ENCODE measurements at places on chromosomes 11 and 22.
A peak's percentile ranks its signal among the peaks of the same experiment; 100 is the strongest.

GRCh38 chr22:40178417-40179409, 988 bp downstream of the TNRC6B start:
- DNase-seq, result peak; percentile 34

- no peak for DNase-seq
These were observed 19.0 kb downstream of the SMCO4 start for GRCh38 chr11:93524173-93524536.

DNA sequence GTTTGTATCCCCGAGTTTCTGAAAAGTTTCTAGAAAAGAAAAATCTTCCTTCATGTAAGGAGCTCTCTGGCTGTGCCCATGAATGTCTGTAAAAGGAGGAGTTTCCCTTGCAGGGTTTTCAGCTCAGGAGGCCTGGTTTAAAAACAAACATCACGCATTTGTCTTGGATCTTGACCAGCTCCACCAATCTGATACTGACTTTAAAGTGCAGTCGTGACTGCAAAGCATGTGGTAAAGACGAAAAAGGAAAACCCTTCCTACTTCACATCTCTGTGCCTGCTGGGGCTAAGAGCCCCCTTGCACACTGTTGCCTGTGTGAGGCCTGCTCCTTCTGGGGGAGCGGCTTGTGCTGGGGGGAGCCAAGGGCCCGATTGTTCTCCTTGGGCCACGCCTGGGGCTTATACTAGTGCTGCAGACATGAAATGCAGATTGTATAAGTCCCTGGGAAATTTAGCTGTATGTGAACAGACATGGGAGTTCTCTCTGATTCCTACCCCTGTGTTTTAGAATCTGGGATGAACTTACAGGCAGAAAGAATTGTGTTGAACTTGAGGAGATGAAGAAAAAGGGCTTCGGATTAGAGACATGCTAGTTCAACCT, 62.1 kb downstream of the ADAMTS15 start:
- DNase-seq, result no peak

DNA sequence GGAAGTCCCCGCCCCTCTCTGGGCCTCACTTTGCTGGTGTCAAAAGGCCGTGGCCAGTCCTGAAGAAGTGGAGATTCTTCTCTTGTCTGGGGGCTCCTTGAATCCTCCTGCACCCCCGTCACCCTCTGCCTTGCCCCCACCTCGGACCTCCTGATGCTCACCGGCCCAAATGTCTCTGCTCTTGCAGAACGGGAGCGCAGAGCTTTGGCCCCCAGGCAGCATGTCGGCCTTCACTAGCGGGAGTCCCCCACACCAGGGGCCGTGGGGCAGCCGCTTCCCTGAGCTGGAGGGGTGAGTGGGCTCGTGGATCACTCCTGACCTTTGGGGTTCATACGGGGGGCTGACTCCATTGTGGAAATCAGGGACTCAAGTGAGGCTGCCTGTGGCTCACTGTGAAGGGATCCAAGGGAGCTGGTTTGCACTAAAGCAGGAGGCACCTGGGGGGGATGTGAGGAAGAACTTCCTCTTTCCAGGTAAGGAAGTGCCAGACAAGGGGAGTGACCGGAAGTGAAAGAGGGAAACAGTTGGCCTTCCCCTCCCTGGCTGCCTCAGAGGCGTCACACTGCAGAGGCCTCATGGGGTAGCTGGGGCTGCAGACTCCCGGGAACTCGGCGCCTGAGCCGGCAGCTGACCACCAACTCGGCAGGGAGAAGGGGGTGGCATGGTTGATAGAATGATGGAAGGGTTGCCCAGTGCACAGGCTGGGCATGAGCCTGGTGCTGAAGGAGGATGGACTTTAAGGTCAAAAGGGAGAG, 23.1 kb downstream of the CSF2RB start:
- no peak for DNase-seq
